ENCODE measurements at places on chromosomes 16 and 17.

GRCh38 chr17:74860229-74860871, 665 bp upstream of the GRIN2C start:
- DNase-seq: no peak

DNA sequence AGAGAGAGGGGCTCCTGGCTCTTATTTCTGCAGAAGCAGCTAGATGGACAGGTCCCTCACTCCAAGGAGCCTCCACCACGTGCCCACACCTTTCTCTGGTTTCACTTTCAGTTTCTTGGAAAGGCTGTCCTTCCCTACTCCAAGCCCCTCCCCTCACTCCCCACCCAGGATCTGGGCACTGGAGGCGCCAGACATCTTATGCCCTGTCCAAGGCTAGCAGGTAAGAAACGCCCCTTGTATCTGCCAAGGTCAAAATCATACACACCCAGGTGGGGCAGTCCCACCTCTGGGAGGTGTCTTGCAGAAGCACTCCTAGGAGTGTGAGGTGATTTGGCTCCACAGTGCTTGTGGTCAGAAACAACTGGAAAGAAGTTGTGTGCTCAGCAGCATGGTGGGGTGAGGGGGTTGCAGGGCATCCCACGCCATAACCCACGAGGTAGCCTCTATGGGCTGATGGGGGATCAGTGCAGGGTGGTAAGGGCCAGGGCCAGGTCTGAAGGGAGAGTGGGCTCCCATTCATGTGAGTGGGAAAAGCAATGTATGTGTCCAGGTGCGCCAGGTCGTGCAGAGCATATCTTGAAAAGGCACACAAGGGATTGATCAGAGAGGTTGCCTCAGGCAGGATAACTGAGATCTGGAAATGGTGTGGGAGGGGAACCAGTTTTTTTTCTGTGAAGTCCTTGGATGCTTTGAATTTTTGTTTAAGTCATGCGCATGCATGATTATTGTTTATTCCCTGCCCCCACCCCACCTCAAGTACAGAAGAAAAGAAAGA, 31.8 kb upstream of the PRM1 start:
- DNase-seq: peak; percentile 30

- peak; percentile 64 for DNase-seq
Measured at GRCh38 chr17:688100-688989, 26.3 kb downstream of the VPS53 start.

- no peak for DNase-seq
Measured at GRCh38 chr16:64627288-64627687, 494.6 kb downstream of the CDH11 start.

DNA sequence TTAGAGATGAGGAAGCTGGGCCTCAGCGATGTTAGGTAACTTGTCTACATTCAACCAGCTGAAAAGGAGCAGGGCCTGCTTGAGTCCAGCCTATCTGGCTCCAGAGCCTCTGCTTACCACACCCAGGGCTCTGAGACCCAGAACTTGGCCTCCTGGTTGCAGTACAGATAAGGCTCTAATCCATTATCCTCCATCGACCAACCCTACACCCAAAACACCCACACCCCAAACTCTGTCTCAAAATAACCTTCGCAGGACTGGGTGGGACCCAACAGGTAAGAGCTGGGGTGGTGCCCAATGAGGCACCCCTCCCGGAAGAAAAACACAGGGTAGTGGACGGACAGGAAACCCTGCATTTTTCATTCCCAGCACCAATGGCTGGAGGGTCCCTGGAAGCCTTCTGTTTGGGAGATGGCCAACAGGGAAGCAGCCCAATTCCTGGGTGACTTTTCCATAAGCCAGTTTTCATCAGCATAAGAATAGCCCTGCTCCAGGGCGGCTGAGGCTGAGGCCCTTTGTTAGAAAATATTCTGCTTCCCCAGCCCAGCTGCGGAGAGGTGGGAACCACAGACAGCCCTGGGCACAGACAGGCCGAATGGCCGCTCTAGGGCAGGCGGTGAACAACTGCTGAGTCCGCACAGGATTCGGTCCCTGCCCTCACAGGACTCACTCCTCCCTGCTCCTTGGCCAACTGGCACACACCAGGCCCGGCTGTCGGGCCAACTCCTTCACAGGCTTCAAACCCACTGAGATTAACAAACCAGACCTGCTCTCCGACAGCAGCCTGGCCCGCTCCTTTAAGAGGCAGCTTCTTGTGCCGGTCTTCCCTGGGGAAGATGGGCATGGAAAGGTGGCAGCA, 9.8 kb downstream of the SMIM5 start:
- peak; percentile 93 for DNase-seq

- no peak for DNase-seq
Measured at GRCh38 chr17:68292689-68293040, 1.4 kb downstream of the ARSG start.

DNA sequence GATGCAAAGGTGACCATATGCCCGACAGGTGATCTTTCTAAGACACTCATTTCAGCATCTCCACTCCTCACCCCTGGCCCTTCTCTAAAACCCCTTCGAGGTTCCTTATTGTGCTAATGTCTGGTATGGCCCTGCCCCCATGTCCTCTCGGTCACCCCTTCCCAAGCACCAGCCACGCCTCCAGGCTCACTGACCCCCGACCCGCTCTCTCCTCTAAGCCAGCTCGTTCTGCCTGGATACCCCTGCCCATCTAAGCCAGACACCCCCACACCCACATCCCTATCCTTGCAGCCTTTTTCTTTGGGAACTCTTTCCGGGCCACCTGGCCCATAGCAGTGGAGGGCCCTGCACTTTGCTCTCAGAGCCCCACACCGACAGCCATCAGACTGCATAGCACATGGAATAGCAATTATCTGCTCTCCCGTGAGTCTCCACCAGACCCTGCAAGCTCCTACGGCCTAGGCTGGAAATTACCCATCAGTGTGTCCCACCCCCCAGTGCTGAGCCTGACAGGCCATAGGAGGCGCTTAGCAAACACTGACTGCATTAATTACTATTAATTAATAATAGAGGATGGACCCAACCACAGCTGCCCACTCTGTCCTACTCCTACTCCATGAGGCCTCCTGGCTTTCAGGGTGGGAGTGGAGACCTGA, 176.7 kb downstream of the TMEM132E start:
- DNase-seq: no peak

DNA sequence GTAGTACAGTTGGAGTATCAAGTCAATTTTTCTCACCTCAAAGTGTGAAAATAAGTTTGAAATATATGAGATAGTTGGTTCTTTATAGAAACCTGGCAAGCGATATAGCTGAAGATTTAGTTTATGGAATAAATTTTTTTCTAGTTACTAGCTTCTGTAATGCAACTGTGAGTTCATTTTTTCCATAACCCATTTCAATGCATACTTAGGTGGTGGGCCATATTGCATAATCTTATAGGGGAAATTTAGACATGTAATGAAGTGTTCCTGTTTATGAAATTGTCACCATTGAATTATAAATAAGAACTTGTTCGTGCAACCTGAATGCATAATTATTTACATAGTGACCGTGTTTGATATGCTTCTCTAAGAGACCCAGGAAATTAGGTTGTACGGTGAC, 9.0 kb downstream of the MOSMO start:
- DNase-seq: no peak

- no peak for DNase-seq
Measured at GRCh38 chr16:80573700-80574120, 32.9 kb downstream of the DYNLRB2 start.

DNA sequence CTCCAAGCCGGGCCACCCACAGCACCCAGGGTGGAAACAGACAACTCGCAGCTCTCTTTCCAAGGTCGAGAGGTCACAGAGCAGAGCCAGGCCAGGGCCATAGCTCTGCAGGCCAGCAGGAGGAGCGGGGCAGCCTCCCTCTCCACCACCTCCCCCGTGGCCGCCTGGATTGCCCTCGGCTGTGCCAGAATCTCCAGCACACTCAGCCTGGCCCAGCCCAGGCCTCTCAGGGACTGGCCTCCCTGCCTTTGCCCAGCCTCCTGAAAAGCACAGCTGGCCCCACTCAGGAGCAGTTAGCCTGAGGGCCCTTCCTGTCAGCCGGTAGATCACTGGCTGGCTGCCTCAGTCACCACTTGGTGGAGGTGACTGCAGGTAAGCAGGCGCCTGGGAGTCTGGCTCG, 85.8 kb upstream of the SEC14L1 start:
- DNase-seq: no peak

GRCh38 chr17:42564815-42565522, 1.9 kb upstream of the MLX start:
- no peak for DNase-seq

DNA sequence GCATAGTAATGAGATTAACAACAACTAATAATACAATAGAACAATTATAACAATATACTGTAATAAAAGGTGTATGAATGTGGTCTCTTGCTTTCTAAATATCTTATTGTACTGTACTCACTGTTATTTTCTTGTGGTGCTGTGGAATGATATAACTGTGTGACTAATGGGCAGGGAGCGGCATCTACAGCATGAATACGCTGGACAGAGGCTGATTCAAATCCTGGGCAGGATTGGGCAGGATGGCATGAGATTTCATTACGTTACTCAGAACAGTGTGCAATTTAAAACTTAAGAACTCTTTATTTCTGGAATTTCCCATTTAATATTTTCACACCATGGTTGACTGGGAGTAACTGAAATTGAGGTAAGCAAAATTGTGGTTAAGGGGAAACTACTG, 1239.8 kb upstream of the GOT2 start:
- DNase-seq: no peak

GRCh38 chr17:40418428-40418706, 671 bp upstream of the TOP2A start:
- no peak for DNase-seq

DNA sequence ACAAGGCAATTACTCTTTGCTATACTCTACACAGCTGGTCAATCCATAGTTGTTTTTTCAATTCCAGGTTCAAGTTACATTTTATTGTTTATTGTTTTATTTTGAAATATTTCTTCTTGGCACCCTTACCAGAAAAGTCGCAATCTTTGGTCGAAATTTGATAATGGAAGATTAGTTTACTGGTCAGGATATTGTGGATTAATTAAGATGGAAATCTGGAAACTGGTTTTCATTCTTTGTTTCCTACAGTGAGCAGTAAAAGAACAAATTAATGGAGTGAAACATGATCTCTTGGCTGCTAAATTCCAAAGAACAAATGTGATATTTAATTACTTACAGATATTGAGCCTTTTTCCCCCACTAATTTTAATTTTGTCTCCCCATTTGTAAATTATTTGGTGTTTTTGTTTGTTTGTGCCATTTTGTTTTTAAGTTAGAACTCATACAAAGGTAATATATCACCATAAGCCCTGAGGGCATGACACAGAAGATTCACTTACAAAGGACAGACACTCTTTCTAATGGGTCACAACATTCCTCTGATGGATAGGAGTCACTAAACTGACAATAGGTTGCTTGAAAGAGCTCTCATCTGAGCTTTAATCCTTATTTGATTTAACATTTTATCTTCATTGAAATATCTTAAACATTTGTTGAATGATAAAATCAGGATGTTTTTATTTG, 700.2 kb downstream of the KCNJ2 start:
- no peak for DNase-seq

GRCh38 chr16:70156207-70156978, 17.2 kb upstream of the CLEC18C start:
- DNase-seq: no peak

- DNase-seq: no peak
Measured at GRCh38 chr17:12616161-12616560, 49.5 kb upstream of the MYOCD start.

- DNase-seq: peak; percentile 1
Measured at GRCh38 chr16:62872339-62872738, 836.1 kb upstream of the CDH8 start.

DNA sequence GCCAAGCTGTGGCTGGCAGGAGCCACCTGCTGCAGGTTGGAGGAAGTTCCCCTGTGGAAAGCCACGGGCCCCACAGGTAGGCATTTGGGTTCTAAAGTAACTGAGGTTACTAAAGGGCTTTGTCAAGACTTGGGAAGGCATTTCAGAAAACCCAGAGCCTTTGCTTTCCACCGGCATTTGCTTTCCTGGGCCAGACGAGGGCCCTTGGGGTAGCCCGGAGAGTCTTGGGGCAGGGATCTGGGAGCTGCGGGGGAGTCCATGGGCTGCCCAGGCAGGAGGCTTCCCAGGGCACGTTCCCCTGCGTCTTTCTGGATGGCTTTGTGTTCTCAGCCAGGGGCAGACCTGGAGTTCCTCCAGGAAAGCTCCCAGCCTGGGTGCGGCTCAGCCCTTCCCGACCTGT, 43.5 kb downstream of the JPH3 start:
- no peak for DNase-seq

GRCh38 chr17:17612085-17613022, 20.8 kb upstream of the PEMT start:
- no peak for DNase-seq

- no peak for DNase-seq
Measured at GRCh38 chr17:29016345-29017210, 10.7 kb upstream of the SEZ6 start.

GRCh38 chr16:440627-441026, 15.2 kb downstream of the RAB11FIP3 start:
- no peak for DNase-seq

DNA sequence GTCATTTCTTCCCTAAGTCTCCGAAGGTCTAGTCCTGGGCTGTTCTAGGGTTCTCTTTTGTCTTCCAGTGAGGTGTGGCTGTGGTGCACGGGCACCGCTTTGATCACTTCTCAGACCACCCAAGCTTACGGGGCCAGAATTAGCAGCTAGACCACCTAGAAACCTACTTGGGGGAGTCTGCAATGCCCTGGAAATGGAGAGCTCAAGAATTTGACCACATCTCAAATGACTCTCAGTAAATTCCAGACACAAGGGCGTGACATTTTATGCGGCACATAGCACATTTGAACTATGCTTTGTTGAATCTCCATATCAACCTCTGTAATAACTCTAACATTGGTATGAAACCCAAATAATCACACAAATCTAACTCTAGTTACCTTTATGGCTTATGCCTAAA, 24.9 kb downstream of the TRIM16 start:
- DNase-seq: no peak

DNA sequence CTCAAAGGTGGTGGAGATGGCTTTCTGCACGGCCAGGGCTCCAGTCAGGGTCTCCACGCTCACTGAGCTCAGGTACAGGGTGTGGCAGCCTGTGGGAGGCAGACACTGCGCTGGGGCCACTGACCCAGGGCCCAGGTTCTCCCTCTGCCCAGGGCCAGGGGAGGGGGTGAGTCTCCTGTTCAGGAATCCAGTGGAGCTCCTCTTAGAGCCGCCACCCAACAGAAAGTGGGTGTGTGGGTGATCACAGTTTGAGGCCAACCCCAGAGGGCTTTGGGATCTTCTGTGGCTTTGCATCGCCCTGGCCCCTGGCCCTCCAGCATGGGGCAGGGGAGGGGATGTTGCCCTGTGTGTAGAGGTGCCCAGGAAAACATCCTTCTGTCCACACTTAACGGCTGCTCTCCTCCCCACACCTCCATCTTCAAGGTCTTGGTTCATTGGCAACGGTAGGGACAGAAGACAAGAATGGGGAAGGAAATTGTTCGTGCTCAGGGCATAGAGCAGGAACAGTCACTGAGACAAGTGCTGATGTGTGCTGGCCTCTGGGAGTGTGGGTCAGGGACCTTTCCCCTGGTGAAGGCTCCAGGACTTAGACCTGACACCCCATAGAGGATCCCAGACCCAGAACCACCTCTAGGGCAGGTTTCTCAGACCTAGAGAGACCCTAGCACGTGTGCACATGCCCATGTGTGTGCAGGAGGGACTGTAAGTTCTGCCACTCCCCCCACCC, 21.5 kb downstream of the TNS4 start:
- no peak for DNase-seq

All from hematopoietic multipotent progenitor cell treated with erythropoietin and hydrocortisone succinate and interleukin-3 and kit ligand, for 8 days (in vitro differentiated cells).